ENCODE measurements at places on chromosomes 3 and 15.

DNA sequence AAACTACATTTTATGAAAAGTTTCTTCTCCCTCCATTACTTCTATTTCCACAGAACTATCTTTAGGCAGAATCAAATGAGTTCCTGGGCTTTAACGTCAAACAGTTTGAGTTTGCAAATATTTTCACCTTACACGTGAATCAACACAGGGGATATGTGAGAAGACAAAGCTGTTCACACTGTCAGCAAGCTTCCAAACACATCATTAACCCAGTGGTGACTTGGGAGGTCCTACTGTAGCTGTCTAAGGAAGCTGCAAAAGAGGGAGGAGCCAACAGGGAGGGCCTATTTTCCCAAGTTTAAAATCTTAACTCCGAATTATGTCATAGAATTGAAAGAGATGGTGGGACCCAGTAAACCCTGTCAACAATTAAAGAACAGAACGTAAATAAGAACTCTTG, 337.8 kb upstream of the DNAJC19 start:
- DNase-seq = no peak

DNA sequence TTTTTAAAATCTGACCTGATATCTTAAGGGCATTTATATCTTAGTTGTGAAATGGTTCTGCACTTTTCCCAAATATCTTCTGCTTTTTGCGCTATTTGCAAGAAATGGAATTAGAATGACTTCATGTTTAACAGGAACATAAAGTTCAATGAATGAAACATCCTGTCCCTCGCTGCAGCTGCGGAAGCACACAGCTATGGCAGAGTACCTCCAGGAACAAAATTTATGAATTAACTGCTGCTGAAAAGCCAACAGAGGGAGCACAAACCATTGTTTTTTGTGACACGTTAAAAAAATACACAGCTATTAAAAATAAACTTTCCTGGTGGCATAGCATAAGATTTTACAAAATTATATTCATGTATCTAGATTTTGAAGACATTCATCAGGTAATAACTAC, 404.4 kb upstream of the MDFIC2 start:
- DNase-seq = no peak

GRCh38 chr3:89455240-89455639, 347.8 kb downstream of the EPHA3 start:
- no peak for DNase-seq

DNA sequence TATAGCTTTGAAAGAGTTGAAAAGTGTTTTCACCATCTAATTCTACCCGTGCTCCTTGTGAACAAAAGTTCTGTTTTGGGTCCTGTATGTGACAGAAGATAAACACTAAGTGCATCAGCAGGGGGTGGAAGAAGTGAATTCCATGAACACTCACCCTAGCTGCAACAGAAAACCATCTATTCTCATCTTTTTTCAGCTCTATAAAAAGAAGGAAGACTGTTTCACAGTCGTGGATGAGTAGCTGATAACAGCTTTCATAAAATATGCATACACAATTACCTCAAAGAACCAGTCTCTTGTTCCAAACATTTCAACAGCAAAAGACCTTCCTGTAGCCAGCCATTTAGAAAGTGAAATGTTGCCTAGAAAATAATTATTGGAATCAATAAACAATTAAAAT, 281.7 kb upstream of the RASGRP1 start:
- DNase-seq = no peak

DNA sequence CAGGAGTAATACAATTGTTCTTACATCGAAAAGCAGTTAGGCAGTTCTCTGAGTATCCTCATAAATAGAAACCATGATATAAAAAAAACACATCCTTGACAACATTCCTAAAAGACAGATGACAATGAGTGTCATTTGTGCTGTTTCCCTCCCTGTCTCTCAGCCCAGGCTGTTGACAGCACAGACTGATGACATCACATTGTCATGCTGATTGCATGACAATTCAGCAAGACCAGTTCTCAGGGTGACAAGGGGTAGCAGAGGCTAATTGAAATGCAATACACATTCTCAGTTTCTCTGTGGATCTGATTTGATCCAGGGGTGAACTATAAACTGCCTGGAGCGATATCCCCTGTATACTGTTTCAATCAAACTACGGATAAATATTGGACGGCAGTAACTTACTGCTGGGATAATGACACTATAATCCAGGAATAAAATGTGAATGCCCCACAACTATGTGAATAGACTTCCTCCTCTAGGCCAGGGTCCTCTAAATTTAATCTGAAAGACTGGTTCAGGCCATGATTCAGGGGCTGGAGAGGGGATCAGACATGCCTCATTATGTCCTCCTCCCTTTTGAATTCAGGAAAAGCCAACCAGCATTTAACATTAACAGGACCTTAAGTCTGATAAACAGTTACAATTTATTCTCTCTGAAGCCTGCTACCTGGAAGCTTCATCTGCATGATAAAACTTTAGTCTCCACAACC, 16.7 kb upstream of the EIF1B start:
- no peak for DNase-seq

DNA sequence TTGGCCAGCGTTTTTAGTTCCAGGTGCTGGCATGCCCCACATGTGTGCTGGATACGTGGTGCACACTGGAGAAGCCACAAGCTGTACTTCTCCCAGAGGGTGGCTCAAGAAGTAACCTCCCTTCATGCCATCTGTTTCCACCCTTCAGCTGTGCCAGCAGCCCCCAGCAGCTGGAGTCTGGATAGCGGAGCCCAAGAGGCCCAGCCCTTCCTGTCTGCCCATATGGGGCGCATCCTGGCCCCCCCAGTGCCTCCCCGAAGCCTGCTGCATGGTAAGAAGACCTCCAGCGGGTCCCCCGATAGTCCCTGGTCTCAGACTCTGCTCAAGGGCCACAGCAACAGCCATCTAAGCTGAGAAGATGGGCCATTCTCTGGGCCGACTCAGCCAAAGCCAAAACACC, 5.8 kb upstream of the MANF start:
- no peak for DNase-seq

- no peak for DNase-seq
Measured at GRCh38 chr3:98780343-98780742, 17.2 kb downstream of the ST3GAL6 start.

- no peak for DNase-seq
Measured at GRCh38 chr15:62436235-62436634, 271.1 kb upstream of the C2CD4B start.

DNA sequence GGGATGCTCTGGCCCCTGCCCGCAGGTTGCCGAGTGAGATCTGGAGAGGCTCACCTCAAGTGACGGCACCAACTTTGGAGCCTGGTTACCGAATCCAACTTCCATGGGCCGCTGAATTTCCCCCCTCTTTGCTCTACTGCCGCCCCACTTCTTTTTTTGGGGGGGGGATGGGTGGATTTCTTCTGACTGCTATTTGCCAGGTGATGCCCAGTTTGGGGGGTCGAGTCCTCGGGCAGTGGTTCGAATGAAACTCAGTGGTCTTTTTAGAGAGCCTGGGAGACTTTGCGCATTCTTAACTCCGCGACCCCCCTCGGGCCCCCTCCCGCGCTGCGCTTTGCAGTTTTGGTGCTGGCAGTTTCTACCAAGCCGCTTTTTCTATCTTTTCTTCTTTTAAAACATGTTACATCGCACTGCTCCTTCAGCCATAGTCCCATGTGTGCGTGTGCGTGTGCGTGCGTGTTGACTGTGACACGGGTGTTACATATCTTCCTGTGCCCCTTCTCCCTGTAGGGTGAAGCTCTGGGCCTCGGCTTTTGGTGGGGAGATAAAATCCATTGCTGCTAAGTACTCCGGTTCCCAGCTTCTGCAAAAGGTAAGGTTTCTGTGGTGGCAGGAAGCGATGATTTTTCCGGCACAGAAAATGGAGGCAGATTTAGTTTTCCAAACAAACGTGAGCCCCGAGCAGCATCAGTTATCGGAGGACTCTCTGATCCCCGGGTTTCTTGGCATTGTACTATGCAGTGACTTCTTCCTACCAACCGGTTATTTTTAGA, 837 bp downstream of the CACNA2D3 start:
- DNase-seq = no peak

DNA sequence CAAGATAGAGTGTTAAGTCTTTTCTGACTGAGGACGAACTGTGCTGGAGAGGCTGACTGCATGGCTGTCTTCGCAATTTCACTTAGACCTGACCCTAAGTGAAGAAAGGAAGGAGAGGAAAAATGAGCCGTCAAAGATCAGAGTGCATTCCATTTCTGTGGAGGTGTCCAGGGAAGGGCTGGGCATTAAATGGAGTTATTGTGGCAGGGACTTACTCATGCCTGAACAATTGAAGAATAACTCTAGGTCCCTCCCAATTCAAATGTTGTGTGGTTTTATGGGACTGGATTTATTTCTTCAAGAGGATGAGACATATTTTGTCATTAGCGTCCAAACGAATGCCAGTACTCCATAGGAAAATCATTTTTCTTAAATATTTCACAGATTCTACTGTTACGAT, 187.3 kb upstream of the CFAP20DC start:
- DNase-seq = no peak

DNA sequence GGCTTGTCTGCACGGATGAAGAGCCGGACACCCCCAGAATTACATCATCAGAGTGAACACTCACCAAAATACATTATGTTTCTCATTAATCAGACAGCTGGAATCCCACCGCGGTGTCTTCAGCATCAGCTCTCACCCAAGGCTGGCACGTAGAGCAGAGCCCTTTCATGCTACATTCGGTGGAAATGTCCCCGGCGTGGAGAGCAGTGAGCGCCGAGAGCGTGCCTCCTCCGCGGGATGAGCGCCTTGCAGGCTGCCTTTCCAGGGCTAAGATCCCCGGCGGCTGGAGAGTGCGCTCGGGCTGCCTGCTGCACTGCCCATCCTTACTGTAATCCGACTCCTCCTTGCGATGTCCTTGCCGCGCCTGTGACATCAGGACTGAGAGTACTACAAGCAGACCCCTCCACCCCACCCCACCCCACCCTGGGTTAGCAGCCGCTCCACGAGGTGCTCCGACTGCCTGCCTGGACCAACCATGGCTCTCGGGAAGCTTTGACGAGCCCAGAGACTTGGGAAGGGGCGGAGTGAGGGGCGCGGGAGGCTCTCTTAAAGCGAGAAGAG, at the start of gene ZNF385D:
Gene ZNF385D, minus strand, starts transcription at position 380 of the 561 bp plus-strand sequence. Its CDS starts 294 bp downstream, at position 86.
- DNase-seq = no peak

DNA sequence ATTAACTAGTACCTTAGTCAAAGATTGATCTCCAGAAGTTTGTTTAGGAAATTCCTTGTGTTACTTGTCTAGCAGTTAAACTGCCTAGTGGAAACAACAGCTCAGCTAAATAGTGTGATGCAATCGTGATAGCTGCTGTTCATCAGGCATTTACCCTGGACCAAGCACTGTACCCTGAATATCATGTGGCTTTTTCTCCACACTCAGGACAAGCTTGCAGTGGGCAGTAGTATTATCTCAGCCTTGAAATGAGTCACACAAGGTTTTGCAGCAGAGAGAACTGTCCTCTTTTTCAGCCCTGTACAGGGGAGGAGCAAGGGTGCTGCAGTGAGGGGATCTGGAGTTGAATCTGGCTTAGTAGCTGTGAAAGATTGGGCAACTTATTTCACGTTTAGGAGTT, 208.4 kb downstream of the TP63 start:
- DNase-seq = no peak

- no peak for DNase-seq
Measured at GRCh38 chr15:74723754-74724334, 1.5 kb downstream of the CYP1A1 start.

GRCh38 chr15:31489281-31489680, 162.6 kb downstream of the KLF13 start:
- DNase-seq = no peak

GRCh38 chr3:46114323-46114988, 87.2 kb upstream of the XCR1 start:
- no peak for DNase-seq

- no peak for DNase-seq
Measured at GRCh38 chr15:78906316-78906620, 33.6 kb downstream of the MORF4L1 start.

DNA sequence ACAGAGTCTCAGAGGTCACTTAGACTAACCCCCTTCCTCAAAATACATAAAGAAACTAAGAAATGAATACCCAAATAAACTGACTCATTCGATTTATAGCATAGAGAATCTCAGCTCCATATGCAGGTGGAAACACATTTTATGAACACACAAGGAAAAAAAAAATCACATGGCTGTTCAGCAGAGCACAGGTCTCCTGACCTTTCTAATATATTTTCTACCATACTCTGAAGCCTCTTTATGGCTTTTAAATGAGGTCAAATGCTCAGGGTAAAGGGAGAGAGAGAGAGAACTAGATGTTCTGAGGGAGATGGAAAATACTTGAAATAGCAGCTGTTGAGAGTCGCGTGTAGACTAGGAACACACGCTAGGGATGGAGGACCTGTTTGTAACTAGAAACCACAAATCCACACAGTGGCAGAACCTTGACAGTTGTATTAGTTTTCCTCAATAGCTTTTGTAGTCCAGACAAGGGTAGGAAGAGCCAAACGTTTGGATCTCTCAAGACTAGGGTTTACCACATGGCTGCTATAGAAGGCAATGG, 165.3 kb downstream of the FMN1 start:
- no peak for DNase-seq

DNA sequence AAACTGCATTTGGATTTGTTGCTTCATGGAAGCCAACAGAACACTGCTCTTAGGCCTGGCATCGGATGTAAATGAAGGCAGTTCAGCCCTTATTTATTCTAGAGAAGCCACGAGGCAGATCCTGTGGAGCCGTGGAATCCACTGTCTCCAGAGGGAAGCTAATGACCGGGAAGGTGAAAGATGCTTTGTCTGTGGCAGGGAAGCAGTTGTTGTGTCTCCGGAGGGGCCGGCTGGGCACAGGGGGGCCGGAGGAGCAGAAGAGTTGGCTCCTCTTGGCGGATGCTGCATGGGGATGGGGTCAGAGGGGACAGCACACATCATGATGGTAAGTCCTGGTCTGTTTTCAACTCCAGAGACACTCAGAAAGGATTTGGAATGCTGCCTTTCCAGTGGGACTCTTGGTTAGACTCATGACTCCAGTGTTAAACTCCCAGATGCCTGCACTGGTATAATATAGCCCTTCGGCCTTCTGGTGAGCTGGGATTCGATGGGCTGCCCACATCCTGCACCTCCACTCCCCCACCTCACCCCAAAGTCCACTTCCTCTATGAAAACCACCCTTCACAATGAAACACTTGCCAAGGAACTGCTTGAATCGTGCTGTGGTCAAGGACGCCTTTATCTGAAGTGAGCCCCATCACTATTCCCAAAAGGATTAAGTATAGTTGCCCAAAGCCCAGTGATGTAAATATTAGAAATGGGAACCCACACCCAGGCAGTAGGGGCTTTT, 33.6 kb downstream of the TPM1 start:
- DNase-seq = no peak

DNA sequence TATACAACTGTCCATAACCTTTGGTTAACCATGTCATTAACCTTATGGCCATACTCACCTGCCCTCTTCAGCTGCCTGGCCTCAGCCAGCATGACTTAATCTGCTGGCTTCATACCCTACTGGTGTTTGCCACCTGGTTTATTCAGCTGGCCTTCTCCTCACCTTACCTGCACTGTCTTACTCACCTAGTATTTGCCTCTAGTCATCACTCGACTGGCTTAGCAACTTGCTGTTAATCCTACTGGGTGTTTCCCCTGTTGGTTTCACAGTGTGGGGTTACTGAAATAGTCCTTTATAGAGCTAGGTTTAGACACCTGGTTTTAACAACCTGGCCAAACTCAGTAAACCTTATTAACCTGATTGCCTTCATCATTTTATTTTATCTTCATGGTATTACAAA, 96.4 kb downstream of the IL12A start:
- no peak for DNase-seq

GRCh38 chr15:34986326-34986725, 1.8 kb downstream of the ZNF770 start:
- no peak for DNase-seq

GRCh38 chr3:64992530-64993285, 304.9 kb upstream of the ADAMTS9 start:
- DNase-seq = no peak

All from stimulated activated CD8-positive, alpha-beta memory T cell treated with anti-CD3 and anti-CD28 coated beads, Interleukin-7, amount 100 ng/mL, for 48 hours (primary cell).